ENCODE measurements at places on chromosomes 5 and 9. TPM values are rescaled to one million over a fixed set of nuclear protein-coding genes. Genes with fewer than 3 reads are reported as not detected.

GRCh38 chr9:89953824-89954615 is 349.2 kb downstream of the GADD45G start:
- no peaks in the 10 kb centered on the region for H3K4me1 ChIP-seq
- no peak overlapping the region for H3K27ac ChIP-seq
- DNase-seq, result no peak
- peaks cover 30% of the 10 kb centered on the region for H3K27me3 ChIP-seq

- no peaks in the 10 kb centered on the region for H3K36me3 ChIP-seq
- H3K27ac ChIP-seq, result no peak overlapping the region
- H3K4me3 ChIP-seq, result no peak overlapping the region
Observed at GRCh38 chr5:120306303-120306702, 157.8 kb upstream of the PRR16 start.

GRCh38 chr5:157233515-157233914 is 32.4 kb upstream of the CYFIP2 start:
- no peak for DNase-seq
- no peaks in the 10 kb centered on the region for H3K36me3 ChIP-seq
- no peak overlapping the region for H3K27ac ChIP-seq
- no peaks in the 10 kb centered on the region for H3K4me1 ChIP-seq
- no peak overlapping the region for H3K4me3 ChIP-seq

Gene MUSK
- total RNA-seq, result not detected

GRCh38 chr5:91245871-91246270 is 137.2 kb downstream of the ARRDC3 start:
- no peak overlapping the region for H3K27ac ChIP-seq
- H3K27me3 ChIP-seq, result no peaks in the 10 kb centered on the region
- no peak overlapping the region for H3K4me3 ChIP-seq
- no peaks in the 10 kb centered on the region for H3K4me1 ChIP-seq

Gene ROPN1L
- total RNA-seq, result 7.1 TPM

GRCh38 chr9:112046181-112046580 is 128.9 kb downstream of the SUSD1 start:
- no peak overlapping the region for H3K4me3 ChIP-seq
- no peaks in the 10 kb centered on the region for H3K36me3 ChIP-seq
- DNase-seq, result no peak
- H3K27me3 ChIP-seq, result no peaks in the 10 kb centered on the region

DNA sequence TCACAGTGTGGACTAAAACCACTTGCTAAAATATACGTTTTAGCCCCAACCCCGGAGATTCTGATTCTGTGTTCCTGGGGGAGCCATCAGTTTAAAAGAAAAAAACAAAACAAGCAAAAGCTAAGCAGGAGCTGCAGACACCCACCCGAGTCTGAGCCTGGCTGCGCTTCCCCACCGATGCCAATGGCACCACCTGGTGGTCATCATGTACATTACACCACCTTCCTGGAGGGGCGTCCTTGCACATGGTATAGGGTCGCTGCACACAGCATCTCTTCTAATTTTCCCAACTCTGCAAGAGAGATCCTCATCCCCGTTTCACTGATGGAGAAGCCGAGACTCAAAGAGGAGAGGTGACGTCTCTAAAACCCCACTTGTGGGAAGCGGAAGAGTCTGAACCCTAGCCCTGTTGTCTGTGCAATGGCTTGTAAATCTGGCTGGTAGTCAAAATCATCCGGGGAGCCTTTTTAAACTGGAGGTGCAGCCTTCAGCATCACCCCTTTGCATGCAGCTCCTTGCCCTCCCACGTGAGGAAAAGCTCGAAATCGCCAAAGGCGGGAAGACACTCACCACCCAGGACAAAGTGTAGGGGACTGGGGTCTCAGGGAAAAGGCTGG is 23.1 kb upstream of the CNOT6 start:
- peak; percentile 63 for DNase-seq
- H3K36me3 ChIP-seq, result no peaks in the 10 kb centered on the region
- H3K4me3 ChIP-seq, result no peak overlapping the region
- no peak overlapping the region for H3K27ac ChIP-seq
- H3K4me1 ChIP-seq, result no peaks in the 10 kb centered on the region

Gene PLAC8L1
- total RNA-seq, result not detected

DNA sequence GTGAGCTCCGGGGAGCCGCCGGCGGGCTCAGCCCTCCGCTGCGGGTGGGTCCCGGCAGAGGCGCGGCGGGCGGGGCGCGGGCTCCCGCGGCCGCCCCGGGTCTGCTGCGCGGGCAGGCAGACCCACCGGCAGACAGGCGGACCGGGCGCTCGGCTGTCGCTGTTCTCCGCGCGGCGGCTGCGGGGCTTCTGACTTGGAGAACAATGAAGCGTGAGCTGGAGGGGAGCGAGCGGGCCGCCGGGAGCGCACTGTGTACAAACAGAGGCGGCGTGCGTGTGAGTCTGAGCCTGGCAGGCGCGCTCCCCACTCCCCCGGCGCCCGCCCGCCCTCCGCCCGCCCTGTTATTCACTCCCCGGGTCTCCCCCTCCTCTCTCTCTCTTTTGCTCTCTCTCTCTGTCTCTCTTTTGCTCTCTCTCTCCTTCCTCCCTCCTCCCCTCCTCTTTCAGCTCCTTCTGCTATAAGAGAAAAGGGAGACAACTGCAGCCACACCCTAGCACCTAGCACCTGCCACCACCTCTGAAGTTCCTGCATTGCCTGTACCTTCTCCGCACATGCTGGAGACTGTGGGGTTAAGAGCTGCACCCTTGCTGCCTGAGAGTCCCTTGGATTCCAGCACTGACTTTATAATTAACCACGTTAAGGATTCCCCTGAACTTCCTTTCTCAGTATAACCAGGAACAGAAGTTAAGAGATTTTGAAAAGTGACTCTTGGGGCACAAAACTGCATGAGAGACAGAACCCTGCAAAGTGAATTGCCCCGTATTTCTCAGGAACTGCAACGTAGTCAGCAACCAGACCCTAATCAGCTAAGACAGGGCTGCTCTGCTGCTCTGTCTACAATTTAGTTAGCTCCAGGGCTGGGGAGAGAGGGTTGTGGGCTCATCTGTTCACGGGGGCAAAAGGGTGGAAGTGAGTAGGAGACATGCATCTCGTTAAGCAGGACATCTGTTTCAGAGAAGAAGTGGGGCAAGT is at the start of gene EDIL3:
Gene EDIL3, minus strand, starts transcription at position 277 of the 972 bp plus-strand sequence. CDS start 506 bp downstream, outside the sequence.
- H3K4me1 ChIP-seq, result 0 out of 2 replicates have a peak, but pooled peaks cover 6% of the 10 kb centered on the region
- no peak within 1 kb of the TSS for H3K27ac ChIP-seq
- peak; percentile 9 for DNase-seq
- H3K27me3 ChIP-seq, result no peaks in the 10 kb centered on the region
- H3K4me3 ChIP-seq, result peak within 1 kb of the TSS; percentile 76

Gene NR5A1
- 0.13 TPM for total RNA-seq

Gene XPA
- total RNA-seq, result 11.6 TPM

DNA sequence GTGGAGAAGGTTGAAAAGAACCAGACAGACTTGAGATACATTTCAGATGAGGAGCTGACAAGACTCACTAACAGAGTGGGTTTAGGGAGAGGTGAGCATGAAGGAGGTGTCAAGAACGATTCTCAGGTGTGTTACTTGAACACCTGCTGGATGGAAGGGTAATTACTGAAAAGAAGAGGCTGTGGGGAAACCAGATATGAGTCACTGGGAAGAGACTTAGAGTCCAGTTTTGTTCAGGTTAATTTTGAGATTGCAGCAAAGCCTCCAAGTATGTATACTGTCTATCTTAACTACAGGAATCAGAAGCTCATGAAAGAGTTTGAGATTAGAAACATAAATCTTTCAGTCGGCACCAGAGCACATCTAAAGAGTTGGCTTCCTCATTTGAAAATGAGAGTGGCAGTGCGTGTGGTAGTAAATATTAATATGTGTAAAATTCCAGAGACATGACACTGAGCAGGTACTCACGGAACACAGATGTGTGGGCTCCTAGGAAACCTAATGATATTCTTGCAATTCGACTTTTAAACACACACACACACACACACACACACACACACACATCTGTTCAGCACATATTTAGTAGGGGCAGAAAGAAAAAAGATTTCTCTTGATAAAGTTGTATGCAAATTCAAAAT is 197.1 kb downstream of the CDH18 start:
- no peak for DNase-seq
- H3K4me1 ChIP-seq, result no peaks in the 10 kb centered on the region
- no peak overlapping the region for H3K27ac ChIP-seq
- no peaks in the 10 kb centered on the region for H3K27me3 ChIP-seq

- no peaks in the 10 kb centered on the region for H3K36me3 ChIP-seq
- DNase-seq, result peak; percentile 46
- peaks cover 74% of the 10 kb centered on the region for H3K27me3 ChIP-seq
- H3K4me3 ChIP-seq, result no peak overlapping the region
- H3K27ac ChIP-seq, result no peak overlapping the region
- H3K4me1 ChIP-seq, result no peaks in the 10 kb centered on the region
Observed at GRCh38 chr5:8329773-8330172, 460.8 kb downstream of the MTRR start.

Gene PTGS1
- total RNA-seq, result 1.8 TPM

Gene FBXO10
- 3.7 TPM for total RNA-seq

DNA sequence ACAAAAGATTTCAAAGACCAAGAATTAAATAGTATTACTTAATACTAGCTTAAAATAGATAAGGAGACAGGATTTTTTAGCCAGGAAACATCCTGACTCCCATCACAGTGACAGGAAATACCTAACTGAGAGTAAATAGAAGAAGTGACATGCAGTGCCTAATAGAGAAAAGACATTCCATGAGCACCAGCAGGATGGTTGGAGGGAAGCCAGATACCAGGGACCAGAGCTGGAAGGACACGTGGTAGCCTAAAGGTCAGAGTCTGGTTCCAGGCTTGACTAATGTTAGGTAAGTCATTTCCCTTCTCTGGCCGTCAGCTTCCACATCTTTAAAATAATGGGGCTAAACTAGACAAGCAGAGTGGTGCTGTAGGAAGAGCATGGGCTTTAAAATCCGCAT is 41.6 kb downstream of the CDK5RAP2 start:
- no peak overlapping the region for H3K4me3 ChIP-seq
- no peaks in the 10 kb centered on the region for H3K27me3 ChIP-seq
- no peak for DNase-seq
- H3K36me3 ChIP-seq, result 0 out of 2 replicates have a peak, but pooled peaks cover 16% of the 10 kb centered on the region
- H3K4me1 ChIP-seq, result 0 out of 2 replicates have a peak, but pooled peaks cover under 1% of the 10 kb centered on the region

DNA sequence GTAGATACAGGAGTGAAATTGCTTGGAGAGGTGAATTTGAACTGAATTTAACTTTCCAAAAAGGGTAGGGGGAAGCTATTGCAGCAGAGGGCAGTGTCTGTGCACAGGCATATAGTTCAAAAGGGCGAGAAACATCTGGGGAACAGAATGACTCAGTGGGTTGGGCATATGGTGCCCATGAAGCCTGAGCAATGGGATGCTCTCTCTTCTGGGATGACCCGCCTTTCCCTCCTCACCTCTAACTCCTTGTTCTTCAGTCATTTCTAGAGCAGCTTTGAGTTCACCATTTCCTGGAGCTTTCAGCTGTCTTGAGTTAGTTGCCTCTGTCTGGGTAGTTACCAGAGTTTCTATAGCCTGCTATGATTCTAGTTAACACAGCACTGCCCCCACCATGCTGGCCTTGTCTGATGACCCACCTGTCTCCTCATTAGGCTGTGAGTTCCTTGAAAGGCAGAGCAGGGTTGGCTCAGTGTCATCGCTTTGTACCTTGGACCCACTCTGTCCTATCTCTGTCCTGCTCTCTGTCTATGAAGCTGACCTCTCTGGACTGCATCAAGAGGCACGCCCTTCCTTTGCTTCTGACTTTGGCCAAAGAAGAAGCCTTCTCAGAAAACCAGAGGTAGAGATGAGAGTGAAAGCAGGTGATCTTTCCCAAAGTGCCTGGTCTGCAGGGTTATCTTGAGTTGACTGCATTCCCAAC is 299.6 kb upstream of the KLF4 start:
- H3K4me1 ChIP-seq, result peaks cover 11% of the 10 kb centered on the region
- no peak for DNase-seq
- H3K36me3 ChIP-seq, result no peaks in the 10 kb centered on the region
- no peak overlapping the region for H3K27ac ChIP-seq
- no peak overlapping the region for H3K4me3 ChIP-seq

GRCh38 chr9:21660976-21661375 is 141.5 kb upstream of the MTAP start:
- H3K27ac ChIP-seq, result no peak overlapping the region
- H3K4me3 ChIP-seq, result no peak overlapping the region
- no peak for DNase-seq
- H3K4me1 ChIP-seq, result no peaks in the 10 kb centered on the region
- no peaks in the 10 kb centered on the region for H3K27me3 ChIP-seq

Gene SNX30
- 33.1 TPM for total RNA-seq

- no peak for DNase-seq
- H3K4me3 ChIP-seq, result no peak overlapping the region
- H3K27ac ChIP-seq, result no peak overlapping the region
- H3K4me1 ChIP-seq, result peaks cover 22% of the 10 kb centered on the region
- H3K36me3 ChIP-seq, result no peaks in the 10 kb centered on the region
- no peaks in the 10 kb centered on the region for H3K27me3 ChIP-seq
Observed at GRCh38 chr5:78760366-78760765, 111.8 kb upstream of the LHFPL2 start.

- no peaks in the 10 kb centered on the region for H3K27me3 ChIP-seq
- H3K36me3 ChIP-seq, result no peaks in the 10 kb centered on the region
- H3K4me1 ChIP-seq, result peaks cover 11% of the 10 kb centered on the region
Observed at GRCh38 chr9:137295849-137296669, 6.0 kb downstream of the NRARP start.

DNA sequence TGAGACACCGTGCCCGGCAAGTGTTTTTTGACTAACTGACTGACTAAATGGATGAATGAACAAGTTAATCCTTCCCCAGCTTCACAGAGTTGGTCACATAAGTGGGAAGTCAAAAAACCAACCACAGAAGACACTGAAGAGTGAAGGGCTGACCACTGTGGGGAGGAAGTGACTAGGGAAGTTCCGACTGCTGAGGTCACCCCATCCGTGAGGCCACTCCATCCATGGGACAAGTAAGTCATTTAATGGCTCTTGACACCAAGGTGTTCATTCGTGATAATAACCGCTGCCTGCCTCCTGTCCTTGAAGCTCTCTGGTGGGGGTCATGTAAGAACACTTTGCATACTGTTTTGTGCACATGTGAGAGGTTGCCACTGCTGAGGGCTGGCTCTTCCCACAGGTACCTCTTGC is 22.2 kb upstream of the CXCL14 start:
- H3K4me1 ChIP-seq, result no peaks in the 10 kb centered on the region
- no peak overlapping the region for H3K4me3 ChIP-seq
- no peak overlapping the region for H3K27ac ChIP-seq
- peaks cover 86% of the 10 kb centered on the region for H3K27me3 ChIP-seq
- no peak for DNase-seq

GRCh38 chr5:89349246-89349980 is 466.4 kb upstream of the MEF2C start:
- no peak overlapping the region for H3K4me3 ChIP-seq
- H3K36me3 ChIP-seq, result no peaks in the 10 kb centered on the region
- no peak for DNase-seq
- H3K4me1 ChIP-seq, result 0 out of 2 replicates have a peak, but pooled peaks cover 4% of the 10 kb centered on the region
- H3K27me3 ChIP-seq, result no peaks in the 10 kb centered on the region
